ENCODE measurements at places on chromosomes 5 and 9.

DNA sequence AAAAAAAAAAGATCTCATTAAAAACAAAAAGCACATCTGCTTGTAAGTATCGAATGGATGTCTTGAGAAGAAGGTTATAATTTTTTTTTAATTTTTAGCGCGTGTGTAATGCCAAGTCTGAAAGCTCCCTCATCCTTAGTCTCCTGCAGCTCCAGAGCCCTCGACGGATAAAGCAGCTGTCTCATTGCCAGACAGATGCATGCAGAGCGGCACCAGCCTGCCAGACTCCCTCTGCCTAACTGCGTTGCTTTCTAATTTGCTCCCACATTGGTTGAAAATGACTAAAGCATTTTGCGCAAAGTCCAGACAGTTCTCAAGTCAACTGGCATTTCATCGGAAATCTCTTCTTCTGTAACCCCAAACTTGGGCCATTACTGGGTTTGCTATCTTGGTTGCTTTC is 29.4 kb downstream of the OLFM1 start:
- no peak for DNase-seq

- DNase-seq = no peak
These were observed 120.2 kb downstream of the SEMA6A start for GRCh38 chr5:116454417-116454927.

- DNase-seq = no peak
These were observed 12.4 kb downstream of the ADAMTS2 start for GRCh38 chr5:179332741-179333290.

- no peak for DNase-seq
These were observed 56.9 kb downstream of the SYK start for GRCh38 chr9:90858457-90858901.

- DNase-seq = no peak
These were observed 9.6 kb downstream of the OR13C5 start for GRCh38 chr9:104589626-104590025.

Measured in NCI-H526 treated with DMSO at 0.1 percent for 48 hours (cell line).